NCI-H446 (cell line): ENCODE measurements at places on chromosomes 3 and 15.

GRCh38 chr3:61733000-61733399 lies 171.6 kb downstream of the PTPRG start:
- DNase-seq = no peak

DNA sequence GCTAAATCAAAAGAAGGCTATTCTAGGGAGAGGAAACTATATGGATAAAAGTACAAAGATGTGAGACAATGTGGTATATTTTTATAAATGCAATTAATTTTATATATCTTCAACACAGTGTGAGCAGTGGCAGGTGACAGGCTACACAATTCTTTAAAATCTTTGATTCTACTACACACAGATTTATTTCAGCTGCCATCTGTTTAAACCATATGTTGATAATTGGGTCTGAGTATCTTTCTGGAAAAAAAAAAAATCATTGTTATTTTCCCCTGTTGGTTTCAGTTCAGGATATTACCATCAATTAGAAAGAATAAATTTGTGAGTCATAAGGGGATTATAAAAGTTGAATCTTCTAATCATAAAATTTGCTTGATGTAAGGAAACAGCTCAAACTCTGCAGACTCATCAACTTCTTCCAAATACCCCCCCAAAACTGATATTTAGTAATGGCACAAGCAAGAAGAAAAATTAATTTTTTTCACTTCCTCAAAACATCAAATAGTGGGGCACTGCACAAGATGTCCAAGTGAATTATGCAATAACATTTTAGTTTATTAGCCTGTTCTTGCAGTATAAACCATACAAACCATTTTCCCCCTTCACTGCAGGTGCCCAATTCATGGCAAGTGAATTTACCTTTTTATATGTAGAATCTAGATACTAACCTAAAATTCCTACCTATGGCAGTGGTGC lies 12.0 kb downstream of the PIERCE2 start:
- DNase-seq = no peak

DNA sequence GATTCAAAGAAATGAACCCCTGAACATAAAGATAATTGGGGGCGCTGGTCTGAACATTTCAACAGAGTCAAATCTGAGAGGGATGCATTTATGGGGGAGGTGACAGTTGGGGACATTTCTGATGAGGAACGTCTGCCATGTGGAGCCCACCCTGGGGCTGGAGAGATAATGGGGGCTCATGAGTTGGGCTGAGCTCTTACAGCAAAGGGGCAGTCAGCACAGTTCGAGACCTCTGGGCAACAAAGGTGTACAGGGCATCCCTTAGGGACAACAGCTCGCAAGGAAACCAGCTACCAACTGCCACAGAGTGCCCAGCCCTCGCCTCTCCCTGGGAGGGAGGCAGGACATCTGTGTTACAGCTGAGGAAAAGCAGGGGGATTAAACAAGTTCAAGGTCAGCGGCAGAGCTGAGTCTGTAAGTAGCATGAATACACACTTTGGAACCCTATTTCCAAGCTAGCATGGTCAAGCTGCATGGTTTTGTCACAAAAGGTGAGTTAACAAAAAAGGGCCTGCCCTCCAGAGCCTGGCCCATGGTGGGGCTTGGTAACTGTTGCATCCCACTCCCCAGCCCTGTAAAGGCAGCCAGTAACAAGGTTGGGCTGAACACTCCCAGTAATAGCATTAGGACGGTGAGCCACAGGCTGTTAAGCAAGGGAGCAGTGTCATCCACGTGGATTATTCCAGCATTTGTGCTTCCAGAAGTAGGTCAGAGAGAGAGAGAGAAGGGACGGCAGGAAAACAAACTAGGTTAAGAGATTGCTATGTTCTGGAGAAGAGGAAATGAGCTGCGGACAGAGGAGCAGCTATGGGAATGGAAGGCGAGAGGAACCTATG lies 4.3 kb downstream of the GNB5 start:
- no peak for DNase-seq

- DNase-seq = no peak
Observed at GRCh38 chr15:67472957-67473356, 48.0 kb upstream of the C15orf61 start.

DNA sequence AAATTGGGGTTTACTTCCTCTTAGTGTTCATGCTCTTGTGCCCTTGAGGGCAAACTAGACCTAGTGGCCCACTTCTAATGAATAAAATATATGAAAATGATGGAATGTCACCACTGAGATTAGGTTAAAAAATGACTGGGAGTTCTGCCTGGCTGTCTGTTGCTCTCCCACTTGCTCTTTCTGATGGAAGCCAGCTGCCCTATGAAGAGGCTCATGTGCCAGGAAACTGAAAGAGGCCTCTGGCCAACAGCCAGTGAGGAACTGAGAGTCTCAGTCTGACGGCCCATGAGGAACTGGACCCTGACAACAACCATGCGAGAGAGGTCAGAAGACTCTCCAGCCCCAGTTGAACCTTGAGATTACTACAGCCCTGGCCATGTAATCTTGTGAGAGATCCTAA lies 107.1 kb upstream of the FHIT start:
- peak; percentile 72 for DNase-seq

DNA sequence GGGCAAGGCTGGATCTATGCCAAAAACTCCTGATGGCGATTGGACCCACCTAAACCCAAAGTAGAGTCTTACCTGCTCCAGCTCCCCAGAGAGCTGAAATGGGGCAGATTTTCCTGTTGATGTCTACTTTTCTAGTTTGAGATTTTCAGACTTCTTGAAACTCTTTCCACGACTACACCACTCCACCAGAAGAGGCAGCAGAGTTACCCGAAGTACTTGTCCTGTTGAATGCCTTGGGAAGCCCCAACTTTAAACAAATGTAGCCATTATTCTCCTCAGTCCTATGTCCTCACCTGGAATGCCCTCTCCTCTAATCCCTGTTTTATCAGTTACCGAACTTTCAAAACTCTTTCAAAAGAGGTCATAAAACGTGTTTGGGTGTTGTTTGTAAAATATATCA lies 843.8 kb downstream of the VGLL3 start:
- no peak for DNase-seq

- peak; percentile 64 for DNase-seq
Observed at GRCh38 chr3:56799251-56799882, 2.4 kb downstream of the ARHGEF3 start.

- no peak for DNase-seq
Observed at GRCh38 chr3:41866298-41866697, 95.6 kb downstream of the ULK4 start.
